CD4-positive, alpha-beta T cell treated with Interleukin-6 at 100 ng/mL for 8 hours (primary cell): ENCODE measurements at places on chromosomes 5 and 9.

DNA sequence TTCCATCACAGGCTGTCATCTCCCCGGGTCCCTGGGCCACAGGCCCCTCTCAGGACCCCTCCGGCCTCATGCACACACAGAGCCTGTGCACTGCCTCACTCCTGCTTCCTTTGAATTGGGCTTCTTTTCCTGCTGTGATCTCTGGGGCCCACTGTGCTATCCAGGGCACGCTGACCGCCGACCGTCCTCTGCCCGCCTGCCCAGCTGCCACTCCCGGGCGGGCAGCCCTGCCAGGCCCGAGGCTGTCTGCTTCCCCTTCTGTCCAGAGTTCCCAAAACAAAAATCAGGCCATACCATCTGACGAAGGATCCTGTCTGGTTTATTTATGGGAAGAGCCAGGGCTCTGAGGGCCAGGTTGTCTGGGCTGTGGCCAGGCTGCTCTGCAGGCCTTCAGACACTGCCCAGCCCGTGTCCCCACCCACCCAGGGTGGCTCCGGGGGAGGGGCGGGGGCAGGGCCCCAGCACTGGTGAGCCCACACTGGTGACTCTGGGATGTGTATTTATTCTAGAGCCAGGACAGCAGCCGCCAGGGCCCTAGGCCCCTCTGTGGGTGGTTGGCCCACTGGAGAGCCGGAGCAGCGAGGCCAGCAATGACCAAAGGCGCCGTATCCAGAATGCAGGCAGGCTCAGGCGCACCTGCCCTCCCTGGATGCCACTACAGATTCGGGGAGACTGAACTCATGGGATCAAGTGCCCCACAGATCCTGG is 57.0 kb downstream of the ADAMTS2 start:
- DNase-seq, result no peak

GRCh38 chr5:150630461-150631325 is 9.8 kb upstream of the SYNPO start:
- DNase-seq, result no peak

DNA sequence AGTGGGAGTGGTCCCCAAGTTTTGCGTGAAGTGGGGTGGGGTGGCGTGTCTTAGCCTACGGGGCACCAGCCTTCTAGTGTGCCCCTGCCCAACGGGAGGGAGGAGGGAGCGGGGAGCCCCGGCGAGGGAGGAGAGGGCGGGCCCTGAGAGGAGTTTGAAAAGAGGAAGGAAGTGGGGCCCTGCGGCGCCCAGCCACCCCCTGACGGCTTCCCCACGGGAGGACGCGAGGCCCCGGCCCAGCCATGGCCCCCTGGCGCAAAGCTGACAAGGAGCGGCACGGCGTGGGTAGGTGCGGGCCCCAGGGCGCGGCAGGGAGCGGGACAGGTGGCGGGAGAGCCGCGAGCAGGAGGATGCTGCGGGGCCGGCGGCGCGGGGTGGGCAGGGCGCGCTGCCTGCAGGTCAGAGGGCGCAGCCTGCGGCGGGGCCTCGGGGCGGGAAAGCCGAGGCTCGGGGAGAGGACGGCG is at the start of gene DOCK2:
TSS of gene DOCK2 (plus strand) at position 191 of the 464 bp plus-strand sequence. CDS start at position 243, 52 bp downstream.
- peak; percentile 60 for DNase-seq

DNA sequence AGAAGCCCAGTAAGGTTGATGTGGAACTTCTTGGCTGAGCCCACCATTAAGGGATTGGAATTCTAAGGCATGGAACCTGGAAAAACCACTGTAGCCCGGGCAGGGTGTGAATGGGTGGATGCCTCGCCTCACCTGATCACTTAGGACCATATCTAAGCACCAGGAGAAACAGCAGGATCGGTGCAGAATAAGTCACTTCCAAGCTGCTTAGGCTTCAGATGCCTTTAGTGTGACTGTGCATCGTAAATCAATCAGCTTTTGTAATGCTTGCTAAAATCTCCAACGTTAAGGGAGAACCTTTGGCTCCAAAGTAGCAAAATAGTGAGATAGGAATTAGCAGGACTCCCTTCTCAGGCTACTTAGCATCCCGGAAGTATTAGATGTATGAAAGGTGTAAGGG is 103.9 kb upstream of the MEGF10 start:
- no peak for DNase-seq

GRCh38 chr9:96363175-96363967 is 20.1 kb downstream of the SLC35D2 start:
- no peak for DNase-seq

GRCh38 chr9:92948632-92949031 is 1.3 kb downstream of the FGD3 start:
- no peak for DNase-seq

DNA sequence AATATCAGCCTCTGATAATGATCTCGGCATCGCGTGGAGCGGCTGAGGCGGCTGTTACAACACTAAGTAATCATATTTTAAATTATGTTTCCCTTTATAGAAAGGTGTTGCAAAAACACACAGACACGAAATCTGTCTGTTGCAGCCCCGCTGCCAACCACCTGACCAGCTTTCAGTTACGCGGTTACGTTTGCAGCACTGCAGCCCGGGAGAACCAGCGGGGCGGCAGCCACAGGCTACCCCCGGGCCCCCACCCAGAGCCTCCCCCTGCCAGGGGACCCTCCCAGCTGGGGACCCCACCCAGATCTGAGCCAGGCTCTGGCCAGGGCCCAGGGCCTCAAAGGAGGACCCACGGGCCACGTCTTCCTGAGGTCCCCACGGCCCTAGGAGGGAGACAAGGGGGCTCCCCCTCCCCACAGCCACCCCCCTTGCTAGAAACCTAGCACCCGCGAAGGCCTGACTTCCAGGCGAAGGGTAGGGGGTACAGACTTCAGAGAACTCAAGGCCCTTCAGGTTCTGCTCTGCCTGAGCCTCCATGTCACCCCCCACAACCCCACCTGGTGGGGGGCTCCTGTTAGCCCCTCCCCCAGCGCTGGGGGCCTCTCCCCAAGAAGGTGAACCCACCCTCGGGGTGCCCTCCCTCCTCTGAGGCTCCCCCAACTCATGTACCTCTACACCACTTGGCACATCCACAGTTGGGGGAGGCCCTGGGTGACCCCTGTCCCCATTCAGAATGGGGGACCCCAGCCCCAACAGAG is 6.0 kb downstream of the NACC2 start:
- DNase-seq, result no peak

DNA sequence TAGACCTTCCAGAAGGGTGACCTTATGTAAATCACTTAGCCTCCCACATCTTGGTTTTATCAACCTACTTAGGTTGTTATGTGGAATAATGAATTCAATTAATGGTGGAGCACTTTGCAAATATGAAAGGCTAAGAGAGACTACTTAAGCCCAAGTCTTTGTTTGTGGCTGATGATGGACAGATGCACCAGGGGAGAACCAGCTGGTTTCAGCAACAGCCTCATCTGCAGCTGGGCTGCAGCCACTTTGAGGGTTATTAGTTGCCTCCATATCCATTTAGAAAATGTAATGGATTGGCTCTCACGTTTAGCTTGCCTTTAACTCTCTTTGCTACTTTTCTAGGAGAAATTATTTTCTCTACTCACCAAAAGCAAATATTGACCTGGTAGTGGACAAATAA is 146.6 kb downstream of the ESM1 start:
- no peak for DNase-seq

GRCh38 chr5:1111241-1111726 is 579 bp downstream of the SLC12A7 start:
- DNase-seq, result no peak

- no peak for DNase-seq
Observed at GRCh38 chr5:167575330-167575729, 716.1 kb upstream of the WWC1 start.

GRCh38 chr5:161030229-161030628 is 178.2 kb upstream of the ATP10B start:
- DNase-seq, result no peak

DNA sequence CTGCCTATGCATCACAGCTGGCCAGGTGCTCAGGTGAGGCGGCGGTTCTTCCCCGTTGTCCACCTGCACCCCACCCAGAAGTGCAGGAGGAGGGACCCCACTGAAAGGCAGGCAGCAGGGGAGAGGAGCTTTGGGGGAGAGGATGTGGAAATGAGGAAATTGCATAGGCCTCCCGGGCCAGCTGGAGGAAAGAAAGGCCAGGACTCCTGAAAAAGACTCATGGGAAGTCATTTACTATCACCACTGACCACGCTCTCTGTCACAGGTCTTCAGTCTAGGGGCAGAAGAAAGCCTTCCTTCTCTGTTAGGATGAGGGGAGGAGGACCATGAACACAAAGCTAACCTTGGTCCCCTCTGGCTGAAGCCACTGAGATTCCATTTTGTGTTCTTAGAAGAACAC is 28.1 kb downstream of the KCNMB1 start:
- no peak for DNase-seq

- no peak for DNase-seq
Observed at GRCh38 chr5:56026863-56027300, 32.1 kb upstream of the IL6ST start.

- no peak for DNase-seq
Observed at GRCh38 chr5:150065346-150065745, 21.0 kb downstream of the CSF1R start.

DNA sequence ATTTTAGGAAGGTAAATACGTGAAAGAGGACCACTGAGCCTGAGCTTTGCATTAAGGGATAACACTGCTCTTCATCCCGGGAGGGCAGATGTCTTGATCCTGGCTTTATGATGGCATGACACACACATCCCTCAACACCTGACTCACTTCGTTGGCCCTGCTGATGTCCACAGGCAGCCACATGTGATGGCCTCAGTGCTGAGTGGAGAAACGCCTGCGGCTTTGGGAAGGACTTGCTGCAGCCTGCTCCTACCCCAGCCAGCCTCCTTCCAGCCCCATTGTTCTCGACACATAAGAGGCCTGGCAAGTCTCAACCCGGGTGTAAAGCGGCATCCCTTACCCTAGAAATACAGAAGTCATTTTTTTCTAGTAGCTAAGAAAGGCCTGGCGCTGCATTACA is 169.0 kb downstream of the SYK start:
- DNase-seq, result no peak

DNA sequence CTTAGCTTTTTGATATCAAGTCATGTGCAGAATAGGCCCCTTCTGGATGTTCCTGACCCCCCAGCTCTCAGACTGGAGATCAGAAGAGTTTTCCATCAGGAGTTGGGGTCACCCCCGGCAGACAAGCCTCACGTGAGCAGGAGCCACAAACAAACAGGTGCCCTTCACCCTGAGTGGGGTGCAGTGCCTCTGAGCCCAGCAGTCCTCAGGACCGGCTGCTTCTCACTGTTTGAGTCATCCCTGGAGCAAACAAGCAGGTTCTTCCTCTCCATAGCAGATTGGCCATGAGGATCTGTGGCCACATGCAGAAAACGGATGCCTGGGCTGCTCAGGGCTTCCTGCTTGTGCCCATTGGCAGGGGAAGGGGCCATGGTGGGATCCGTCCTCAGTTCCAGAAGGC is 47.0 kb downstream of the LRSAM1 start:
- DNase-seq, result no peak

DNA sequence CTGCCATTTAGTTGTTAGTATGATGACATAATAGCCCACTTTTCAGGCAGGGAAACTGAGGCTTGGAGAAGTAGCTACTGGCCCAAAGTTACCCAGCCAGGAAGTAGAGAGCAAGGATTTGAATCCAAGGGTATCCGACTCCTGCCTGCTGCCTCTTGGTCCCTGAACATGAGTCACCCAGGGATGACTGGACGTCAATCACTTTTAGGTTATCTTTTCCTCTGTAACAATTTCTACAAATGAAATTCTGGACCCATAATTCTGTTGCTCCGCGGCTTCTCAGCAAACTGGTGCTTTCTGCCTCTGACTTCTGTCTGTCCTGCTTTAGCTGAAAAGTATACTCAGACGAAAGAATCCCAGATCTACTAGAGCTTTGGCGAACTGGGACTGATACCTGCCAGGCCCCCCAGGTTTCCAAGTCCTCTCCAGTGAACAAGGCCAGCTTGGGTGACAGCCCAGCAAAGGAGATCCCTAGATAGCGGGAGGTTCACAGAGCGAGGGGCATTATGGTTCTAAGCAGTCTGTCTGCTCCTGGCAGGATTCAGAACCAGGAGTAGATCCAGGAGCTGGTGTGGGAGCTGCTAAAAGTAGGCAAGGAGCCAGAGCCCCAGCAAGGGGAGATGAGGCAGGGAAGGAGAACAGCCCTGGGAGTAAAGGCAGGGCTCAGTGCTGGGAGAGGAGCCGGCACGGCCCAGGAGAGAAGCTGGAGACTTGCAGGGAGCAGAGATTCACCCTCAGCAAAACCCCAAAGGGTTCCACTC is 20.6 kb downstream of the OLFML2A start:
- DNase-seq, result no peak

DNA sequence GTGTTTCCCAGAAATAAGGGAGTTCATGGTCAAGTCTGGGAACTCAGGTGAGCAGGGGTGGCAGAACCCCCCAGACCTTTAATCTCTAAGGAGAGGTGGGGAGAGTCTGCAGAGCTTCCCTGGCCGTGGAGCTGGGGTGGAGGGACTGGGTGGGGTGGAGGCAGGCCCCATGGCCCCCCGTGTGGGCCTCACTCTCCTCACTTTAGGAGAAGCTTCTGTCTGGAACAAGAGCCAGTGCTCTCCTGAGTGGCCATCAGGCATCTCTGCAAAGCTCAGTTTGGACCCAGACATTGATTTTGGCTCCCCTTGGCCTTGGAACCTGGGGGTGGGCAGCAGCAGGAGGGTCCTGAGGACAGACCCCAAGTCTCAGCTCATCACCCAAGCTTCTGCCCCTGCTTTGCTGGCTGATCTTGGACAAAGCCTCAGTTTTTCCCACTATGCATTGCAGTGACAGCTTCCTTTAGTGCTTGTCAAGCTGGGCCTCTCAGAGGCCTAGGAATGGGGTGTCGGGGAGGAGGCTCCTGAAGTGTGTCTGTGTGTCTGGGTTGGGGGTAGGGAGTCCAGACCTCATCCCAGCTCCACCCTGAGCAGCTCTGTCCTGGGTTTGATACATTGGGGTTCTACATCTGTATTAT is 3.5 kb upstream of the GBGT1 start:
- DNase-seq, result no peak

- DNase-seq, result no peak
Observed at GRCh38 chr9:90979138-90979551, 177.5 kb downstream of the SYK start.

DNA sequence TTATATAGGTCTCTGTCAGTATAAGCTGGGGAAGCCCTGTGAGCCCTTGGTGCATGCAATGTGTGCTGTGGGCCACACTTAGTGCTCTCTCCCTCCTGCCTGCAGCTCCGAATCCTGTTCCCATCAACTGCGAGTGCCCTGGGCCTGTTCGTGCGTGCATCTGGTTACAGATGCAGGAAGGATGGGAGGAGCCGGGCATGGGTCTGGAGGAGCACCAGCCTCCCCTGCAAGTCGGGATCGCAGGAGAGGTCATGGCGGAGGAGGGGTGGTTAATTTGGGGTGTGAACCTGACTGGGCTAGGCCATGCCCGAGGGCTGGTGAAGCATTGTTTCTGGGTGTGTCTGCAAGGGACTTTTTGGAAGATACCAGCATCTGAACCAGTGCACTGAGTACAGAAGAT is 274.6 kb upstream of the IRX4 start:
- no peak for DNase-seq

GRCh38 chr5:99453196-99453595 is 524.4 kb upstream of the CHD1 start:
- no peak for DNase-seq
